ENCODE measurements at places on chromosomes 5 and 9.

GRCh38 chr9:6230037-6230780 is 14.6 kb downstream of the IL33 start:
- DNase-seq, result no peak

DNA sequence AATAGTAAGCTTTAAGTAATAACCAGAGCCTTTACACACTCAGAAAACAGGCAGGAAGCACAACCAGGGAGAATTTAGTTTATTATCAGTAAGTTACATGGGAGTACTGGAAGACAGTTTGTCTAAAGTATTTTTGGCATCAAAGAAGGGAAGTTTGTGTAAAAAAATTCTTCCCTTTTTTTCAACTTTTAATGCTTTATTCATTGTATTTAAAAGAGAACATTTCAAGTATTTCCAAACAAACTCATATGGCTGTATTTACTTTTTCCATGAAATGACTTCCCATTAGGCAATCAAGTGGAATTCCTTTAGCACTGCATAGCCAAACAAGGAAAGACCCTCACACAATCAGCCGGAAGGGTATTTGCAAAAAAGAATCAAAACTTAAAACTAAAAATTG is 26.7 kb downstream of the RNF145 start:
- DNase-seq, result no peak

GRCh38 chr5:123157791-123158581 is 68.9 kb downstream of the PRDM6 start:
- no peak for DNase-seq

DNA sequence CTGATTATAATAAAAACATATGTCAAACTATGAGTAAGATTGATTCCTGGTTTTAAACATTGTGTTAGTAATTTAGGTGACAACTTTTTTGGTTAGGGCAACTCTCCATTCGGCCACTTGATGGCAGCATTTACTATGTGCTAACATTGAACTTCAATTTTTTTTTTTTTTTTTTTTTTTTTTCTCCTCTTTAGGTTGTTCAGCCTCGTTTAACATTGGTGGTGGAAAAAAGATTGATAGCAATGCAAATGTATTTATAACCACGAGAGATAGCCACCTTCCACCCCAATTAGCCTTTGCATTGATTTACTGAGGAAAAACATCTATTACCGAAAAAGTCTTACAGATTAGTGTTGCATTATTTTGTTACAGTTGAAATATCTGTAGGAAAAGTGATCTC is 159.1 kb downstream of the CSNK1G3 start:
- no peak for DNase-seq
